ENCODE measurements at places on chromosomes 7 and 10.
A peak's percentile ranks its signal among the peaks of the same experiment; 100 is the strongest.

- DNase-seq, result no peak
These were observed 73.4 kb upstream of the FAM13C start for GRCh38 chr10:59435707-59436106.

DNA sequence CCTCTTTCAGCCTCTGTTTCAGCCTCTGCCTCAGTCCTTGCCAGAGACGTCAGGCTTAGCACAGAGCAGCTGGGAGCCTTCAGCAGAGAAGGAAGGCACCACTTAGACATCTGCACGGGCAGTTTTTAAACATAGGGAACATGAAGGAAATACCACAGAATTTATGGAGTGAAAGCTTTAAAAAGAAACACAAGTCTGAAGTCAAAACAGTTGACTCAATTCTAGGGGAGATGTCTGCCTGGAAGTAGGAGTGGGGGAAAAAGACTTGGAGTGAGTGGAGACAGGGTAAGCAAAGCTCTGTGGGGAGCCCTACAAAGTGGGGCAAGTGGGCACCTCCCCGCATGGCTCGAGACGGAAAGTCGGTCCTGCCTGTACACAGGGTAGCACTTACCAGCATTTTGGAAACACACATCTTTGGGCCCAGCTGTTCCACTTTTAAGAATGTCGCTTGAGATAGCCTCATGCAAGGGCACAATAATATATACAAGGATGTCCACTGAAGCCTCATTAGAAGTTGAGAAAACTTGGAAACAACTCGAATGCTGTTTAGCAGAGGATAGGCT is 5.0 kb upstream of the TBXAS1 start:
- no peak for DNase-seq

DNA sequence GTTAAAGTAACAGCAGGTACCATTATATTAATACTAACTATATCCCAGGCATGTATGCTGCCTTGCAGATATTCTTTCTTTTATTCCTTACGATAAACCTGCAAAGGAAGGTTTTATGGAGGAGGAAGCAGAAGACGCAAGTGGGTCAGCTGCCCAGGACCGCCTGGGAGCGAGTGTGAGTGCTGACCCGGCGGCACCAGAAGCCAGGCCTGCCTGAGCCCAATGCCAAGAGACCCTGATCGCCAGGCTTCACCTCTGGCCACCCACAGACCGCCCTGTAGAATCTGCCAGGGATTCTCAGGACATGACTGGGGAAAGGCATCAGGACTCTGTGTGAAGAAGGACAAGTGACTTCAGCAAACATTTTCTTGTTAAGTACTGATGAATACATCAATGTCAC is 26.3 kb downstream of the PITRM1 start:
- DNase-seq, result no peak

DNA sequence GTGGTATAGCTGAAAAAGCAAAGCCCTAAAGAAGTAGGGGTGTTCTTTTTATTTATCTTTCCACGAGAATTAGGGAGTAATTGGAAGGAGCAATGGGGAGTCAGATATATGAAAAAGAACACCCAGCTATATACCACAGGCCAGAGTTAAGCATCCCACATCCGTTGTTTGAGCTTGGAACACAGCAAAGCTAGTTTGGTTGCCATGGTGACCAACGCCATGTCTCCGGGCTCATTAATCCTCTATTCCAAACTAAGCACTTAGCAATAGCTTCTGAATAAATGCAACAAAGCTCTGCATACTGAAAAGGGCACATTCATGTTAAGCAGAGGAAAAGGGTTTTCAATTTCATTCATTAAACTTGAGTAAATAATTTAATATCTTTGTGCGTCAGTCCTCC is 23.5 kb downstream of the ASB4 start:
- DNase-seq, result no peak

- DNase-seq, result no peak
These were observed 10.8 kb upstream of the RAMP3 start for GRCh38 chr7:45146531-45147379.

DNA sequence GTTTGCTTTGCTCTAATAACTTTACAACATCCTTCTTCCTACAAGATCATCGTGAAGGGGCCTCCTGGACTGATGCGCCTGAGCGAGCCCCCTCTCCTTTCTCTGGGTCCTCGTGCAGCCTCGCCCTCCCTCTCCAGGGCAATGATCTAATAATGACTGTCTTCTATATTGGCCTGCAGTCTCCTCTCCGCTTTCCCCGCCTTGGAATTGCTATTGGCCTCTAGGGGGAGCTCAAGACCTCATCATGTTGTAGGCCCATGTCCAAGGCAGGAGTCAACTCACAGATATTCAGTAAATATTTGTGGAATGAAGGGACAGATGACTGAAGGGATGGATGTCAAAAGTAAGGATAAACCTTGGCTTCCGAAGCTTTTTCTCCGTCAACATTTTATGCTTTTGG is 1180.3 kb downstream of the TYW1 start:
- no peak for DNase-seq

DNA sequence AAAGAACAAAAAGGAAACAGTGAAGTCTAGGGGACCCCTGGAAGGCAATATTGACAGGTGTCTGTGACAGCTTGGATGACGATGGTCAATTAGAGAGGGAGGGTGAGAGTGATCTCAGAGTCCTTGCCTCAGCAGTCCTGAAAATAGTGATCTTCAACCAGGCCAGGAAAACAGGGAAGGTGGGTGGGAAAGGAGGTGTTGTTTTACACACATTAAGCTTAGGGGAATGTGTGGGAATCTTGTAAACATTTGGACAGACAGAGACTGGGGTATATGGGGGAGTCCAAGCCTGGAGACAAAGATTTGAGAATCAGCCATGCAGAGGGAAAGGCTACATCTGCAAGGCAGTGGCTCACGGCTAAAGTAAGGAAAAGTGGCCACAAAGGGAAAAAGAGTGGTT is 27.5 kb upstream of the CCNY start:
- no peak for DNase-seq

- no peak for DNase-seq
These were observed 48.5 kb downstream of the PDIA4 start for GRCh38 chr7:148979827-148980226.

DNA sequence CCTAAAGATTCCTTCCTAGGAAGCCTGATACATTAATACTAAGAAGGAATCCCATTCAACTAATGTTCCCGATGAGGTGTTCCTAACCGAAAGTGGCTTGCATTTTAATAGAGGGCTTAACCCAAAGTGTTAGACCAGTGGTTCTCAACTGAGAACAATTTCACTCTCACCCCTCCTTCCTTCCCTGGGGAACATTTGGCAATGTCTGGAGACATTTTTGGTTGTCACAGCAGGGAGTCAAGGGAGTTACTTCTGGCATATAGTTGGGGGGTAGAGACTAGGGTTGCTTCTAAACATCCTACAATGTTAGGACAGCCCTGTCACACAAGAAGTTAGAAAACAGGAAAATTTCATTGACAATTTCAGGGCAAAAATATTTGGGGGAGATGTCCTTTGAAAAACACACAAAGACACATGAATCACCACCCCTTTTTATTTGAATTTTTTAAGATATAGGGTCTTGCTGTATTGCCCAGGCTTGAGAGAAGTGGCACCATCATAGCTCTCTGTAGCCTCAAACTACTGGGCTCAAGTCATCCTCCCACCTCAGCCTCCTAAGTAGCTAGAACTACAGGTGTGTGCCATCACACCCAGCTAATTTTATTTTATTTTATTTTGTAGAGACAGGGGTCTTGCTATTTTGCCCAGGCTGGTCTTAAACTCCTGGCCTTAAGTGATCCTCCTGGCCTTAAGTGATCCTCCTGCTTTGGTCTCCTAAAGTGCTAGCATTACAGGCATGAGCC is 50.7 kb downstream of the WNT2 start:
- DNase-seq, result no peak

DNA sequence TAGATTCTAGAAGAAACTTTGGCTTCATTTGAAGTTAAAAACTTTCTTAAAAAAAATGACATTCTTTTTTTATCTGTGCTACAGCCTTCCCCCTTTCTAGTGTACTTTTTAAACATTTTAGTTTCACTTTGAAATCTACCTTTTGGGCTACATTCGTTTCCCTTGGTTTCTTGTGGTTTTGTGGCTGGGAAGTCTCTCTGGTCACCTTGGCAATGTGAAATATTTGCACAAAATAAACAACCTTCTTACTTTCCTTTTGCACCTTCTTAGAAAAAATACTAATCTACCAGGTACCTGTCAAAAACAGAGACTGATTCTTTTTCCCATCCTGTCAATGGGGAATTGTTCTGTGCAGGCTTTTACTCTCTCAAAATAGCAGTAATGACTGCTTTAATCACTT is 350.2 kb downstream of the GATA3 start:
- DNase-seq, result no peak

DNA sequence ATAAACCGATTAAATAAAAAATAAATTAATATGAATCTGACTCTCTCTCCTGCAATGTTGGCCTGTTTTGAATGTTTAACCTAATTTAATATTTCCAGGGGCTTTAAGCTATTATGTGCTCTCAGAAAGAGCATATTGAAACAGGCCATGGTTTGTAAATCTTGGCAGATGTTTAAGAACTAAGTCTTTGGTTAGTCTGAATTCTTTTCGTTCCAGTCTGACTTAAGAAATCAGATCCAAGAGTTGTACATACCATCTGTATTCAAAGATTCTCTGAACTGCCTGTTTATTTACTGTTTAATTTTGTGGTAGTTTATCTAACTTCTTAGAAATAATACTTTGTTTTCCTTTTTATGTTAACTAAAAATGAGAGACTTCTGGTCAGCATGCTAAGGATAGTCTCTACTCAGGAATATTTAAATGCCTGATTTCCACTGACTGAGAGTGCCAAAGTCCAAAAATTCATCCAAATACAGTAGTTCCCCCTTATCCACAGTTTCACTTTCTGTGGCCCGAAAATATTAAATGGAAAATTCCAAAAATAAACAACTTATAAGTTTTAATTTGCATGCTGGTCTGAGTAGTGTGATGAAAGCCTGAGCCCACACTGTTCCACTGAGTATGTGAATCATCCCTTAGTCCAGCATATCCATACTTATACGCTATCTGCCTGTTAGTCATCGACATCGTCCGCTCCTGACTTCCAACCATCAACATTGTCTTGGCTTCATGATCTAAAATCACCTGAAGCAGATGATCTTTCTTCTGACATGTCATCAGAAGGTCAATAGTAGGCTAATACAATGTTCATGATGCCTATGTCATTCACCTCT is 238.1 kb upstream of the CSTF2T start:
- no peak for DNase-seq

DNA sequence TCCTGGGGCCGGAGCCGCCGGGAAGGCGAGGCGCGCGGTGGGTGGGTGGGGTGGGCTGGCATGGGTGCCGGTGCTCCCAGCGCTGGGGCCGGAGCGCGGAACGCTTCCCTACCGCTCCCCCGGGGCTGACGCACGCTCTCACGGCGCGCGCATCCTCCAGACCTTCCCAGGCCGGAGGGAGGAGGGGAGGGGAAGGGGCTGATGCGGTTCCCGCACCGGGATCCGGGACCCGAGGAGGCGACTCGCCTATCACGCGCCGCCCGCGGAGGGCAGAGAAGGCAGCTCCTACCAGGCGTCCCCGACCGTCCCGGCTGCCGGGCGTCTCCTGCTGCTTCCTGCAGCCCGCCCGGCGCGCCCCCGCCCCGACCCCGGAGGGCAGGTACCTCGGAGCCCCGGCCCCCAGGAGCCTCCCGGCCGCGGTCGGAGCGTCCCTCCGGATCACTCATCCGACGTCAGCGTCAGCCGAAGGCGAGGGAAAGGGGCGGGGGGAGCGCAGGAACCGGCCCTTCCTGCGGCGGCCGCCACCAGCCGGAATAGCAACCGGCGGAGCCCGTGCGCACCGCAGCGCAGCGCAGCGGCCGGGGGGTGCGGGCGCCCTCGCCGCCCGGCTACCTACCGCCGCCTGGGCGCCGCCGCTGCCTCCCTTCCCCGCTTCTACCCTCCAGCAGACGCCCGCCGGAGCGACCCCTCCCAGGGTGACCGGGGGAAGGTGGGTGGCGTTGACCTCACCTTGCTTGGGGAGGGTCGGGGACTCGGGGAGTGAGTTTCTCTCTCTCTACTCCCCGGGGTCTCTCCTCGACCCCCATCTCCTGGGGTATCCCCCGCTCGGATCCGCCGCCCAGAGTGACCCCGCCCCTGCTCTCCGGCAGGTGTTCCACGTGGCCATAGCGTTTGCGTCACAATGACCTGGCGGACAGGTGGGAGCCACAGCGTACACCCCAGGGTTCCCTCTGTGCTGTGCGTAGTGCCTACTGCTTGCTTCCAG is at the start of gene ICA1:
ICA1 (minus strand) TSS at position 457 of the 985 bp plus-strand sequence. CDS start 26,241 bp downstream, outside the sequence.
- peak; percentile 73 for DNase-seq

DNA sequence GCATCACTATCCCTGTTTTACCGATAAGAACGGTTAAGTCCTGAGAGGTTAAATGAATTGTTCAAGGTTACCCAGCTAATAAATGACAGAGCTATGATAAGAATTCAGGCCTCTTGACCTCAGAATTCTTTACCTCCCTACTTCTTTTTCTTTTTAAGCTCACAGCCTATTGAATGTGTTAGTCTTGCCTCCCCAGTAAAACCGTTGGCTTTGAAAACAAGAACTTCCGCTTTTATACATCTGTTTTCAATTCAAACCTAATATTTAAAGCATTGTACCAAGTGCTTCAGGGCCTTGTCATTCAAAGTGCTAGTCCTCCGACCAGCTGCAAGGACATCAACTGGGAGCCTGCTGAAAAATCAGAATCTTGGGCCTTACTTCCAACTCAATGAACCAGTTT is 15.6 kb downstream of the SEC31B start:
- no peak for DNase-seq

DNA sequence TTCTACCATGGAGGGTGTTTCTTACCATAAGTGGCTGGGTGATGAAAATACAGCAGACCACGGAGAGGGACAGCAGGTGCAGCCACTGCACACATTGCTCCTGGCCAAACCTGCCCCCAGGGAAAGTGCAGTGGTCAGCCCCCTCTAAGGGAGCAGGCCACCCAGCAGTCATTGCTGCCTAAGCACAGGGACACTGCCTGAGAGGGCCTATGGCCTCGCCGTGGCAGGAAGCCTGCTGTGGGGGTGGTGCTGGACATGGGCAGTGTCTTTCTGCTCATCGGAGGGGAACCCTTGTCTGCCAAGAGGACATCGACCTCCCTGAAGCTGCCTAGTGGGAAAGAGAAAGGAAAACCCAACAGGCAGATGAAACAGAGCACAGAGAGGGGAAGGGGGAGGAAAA is 118.3 kb downstream of the PKD1L1 start:
- DNase-seq, result no peak

- DNase-seq, result no peak
These were observed 192.9 kb downstream of the PTPN20 start for GRCh38 chr10:47104151-47104605.
